A172 (cell line): ENCODE measurements at places on chromosomes 7 and 10. TPM values are rescaled to one million over a fixed set of nuclear protein-coding genes. Genes with fewer than 3 reads are reported as not detected.

- DNase-seq: peak; percentile 67
These were observed 32.2 kb upstream of the PDE1C start for GRCh38 chr7:32102432-32102873.

DNA sequence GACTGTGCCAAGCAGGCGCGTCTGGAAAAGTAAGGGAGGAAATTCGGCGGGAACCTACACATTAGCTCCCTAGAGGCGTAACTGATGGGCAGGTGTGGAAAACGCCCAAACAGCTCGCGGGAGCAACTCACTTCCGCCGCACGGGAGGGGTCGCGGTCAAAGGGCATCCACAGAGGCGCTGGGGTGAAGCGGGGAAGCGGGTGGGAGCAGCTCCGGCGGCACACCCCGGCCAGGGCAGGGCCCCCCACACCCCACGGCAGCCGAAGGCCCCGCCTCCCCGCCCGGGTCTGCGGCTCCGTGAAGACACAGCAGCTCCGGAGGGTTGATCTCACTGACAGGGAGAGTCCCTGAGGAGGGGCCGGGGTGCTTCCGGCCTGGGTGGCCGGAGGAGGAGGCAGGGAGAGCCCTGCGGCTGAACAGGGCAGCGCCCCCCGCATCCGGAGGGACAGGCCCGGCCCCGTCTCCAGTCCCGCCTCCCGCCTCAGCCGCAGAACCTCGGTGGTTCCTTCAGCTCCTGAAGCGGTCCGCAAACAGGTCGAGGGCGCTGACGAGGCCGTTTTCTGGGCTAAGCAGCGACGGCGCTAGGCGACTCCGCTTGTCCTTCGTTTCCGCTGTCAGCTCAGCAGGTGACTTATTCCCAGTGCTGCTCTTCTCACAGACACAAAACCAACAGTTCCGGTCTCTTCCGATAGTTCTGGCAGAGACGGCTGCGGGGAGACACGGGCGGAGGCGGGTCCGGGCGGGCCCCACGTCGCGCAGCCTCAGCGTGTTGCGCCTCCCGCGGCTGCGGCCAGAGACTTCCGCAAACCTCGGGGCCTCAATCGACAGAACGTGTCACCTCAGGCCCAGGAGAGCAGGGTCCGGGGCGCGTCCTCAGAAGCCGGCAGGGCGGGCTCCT, 276.1 kb downstream of the DNAJB6 start:
- no peak for DNase-seq

GRCh38 chr10:32454148-32454547, 8.2 kb downstream of the CCDC7 start:
- no peak for DNase-seq

- DNase-seq: peak; percentile 13
These were observed 45.4 kb upstream of the GRM3 start for GRCh38 chr7:86598311-86598710.

DNA sequence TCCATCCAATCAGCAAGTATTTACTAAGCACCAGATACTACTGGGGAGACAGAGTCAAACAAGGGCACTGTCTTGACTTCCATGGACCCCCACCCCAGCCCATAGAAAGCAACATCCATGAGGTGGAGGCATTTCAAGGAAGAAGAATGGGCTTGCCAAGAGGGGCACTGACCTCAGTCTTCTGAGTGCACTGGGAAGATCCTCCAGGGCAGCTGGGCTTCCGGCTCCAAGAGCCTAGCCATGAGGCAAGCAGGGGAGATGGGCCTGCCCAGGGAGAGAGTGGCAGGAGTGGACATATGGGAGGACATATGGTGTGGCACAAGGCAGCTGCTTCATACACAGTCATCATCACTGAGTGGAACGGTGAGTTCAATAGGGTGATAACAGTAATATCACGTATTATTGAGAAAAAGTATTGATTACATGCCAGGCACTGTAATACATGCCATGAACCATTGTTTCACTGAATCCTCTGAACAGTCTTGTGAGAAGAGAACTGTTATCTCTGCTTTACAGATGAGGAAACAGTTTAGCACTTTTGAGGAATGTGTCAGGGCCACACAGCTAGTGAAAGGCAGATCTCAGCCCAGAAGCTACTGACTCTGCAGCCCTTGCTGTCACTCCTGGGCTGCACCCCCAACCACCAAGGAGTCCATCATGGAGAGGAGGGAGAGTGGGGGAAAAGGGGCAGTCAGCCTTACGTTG, 331.7 kb upstream of the ZMIZ1 start:
- DNase-seq: no peak

The GCK gene
- not detected in 2 replicates for total RNA-seq

The ZNF365 gene
- 10.8 and 11.0 TPM in 2 replicates for total RNA-seq

The SMARCD3 gene
- total RNA-seq: 22.2 and 26.7 TPM in 2 replicates

The TYW1B gene
- total RNA-seq: 1.2 and 1.3 TPM in 2 replicates
